ENCODE measurements at places on chromosomes 2 and 18.

DNA sequence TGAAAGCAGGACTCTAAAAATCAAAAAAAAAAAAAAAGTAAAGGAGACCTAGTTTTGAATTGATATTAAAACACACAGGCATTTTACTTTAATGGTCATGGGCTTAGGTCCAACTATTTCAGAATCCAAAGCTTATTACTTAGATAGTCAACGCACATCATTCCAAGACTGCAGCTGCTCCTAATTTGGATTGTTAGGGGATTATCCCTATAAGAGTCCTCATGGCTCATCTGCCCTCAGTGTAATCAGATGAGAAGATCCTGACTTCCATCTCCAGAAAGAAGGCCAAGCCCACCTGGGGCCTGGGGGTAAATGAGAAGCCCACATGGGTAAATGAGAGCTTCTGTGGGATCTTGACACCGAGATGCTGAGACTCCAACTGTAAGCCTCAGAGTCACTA, 424.2 kb downstream of the NRXN1 start:
- no peak for DNase-seq

DNA sequence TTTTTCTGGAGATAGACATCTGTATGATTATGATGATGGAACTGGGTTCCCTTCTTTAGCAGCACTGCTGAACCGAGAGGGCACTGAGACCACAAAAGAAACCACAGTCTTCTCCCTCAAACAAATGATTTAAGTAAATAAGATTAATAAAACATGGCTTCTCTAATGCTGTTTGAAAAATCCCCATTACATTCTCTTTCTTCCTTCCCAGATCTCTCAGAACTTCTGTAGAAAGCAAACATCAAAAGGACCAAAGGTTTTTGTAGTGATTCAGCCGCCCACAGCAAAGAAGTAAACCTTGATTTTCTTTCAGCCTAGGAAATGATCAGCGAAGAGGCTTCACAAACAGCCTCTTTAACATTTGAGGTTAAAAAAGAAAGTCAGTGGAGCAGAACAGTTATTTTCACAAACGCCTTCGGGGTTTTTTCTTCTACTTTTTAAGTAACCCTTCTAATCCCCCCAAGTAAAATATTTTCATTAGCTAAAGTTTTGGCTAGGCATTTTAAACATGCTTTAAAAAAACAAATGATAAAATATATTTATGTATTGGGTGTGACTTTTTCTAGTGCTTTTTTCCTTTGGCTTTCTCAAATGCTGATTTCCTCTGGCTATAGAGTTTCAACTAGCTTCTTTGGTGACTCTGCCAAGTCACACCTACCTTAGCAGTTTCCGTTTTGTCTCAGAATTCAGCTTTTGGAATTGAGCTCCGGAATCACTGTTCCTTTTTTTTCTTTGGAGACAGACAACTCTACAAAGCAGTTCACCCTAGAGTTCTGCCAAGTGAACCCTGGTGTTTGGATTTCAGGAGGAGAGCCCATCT, 89.6 kb downstream of the UPP2 start:
- DNase-seq = no peak

DNA sequence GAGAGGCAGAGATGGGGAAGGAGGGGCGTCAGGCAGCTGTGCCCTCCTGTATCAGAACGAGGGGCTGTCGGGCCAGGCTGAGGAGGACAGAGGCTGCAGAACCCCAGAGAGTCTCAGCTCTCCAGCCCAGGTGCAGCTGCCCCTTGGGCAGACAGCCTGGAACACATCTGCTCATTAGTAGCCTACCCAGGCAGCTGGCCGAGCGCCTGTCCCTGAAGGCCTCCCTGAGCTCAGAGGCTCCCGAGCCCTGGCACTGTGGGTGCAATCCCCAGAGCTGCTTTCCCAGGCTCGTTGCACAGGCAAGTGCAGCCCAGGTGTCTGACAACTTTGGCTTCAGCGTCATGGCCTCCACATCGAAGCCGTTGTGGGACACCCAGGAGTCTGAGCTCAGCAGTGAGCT, 13.1 kb upstream of the TMEM185B start:
- DNase-seq = no peak

DNA sequence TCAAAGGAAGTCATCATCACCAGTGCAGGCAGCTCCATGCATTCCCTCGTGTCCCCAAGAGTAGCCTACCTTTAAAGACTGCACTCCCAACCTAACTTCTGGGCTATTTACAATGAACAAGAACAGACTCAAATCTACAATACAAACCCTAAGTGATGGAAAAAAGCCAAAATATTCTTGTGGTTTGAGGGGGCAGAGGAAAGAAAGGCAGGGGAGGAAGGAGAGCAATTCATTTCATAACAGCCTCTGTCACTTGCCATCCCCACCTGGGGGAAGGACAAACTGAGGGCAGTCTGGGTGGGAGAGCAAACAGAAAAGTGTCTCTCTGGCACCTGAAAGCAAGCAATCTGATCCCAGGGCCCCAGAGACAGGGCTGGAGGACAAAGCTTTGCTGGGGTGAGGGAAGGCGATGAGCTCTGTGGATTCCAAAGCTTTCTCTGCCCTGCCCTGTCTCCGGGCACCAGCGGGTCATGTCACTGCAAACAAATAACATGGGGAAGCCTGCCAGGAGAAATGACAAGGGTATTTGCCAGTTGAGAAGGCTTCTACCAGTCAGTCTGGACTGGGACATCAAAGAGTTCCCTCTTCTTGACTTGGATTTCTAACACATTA, 528.0 kb upstream of the TNP1 start:
- DNase-seq = no peak

- no peak for DNase-seq
Measured at GRCh38 chr2:77086478-77086877, 435.7 kb downstream of the LRRTM4 start.

- DNase-seq = no peak
Measured at GRCh38 chr2:8149985-8150539, 531.8 kb upstream of the ID2 start.

GRCh38 chr2:164574931-164575330, 46.4 kb downstream of the GRB14 start:
- no peak for DNase-seq

DNA sequence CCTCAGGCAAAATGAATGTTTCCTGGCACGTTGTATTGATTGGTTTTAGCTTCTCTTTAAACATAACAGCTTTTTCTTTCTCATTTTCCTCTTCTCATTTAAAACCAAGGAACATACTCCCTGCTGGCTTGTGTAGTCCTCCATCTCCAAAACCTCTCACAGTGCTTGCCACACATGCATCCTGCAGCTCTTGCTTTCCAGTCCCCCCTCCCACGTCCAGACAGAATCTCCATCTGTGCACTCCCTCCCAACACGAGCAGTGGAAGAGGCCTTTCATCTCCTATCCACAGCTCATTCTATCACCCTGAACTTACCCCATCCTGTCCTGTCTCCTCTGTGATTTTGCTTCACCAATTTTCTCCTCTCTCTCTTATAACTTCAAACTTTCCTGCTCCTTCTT, 99.6 kb upstream of the THSD7B start:
- no peak for DNase-seq

- no peak for DNase-seq
Measured at GRCh38 chr18:63311118-63312018, 8.2 kb downstream of the BCL2 start.

GRCh38 chr2:168796090-168796577, 6.3 kb upstream of the NOSTRIN start:
- no peak for DNase-seq

DNA sequence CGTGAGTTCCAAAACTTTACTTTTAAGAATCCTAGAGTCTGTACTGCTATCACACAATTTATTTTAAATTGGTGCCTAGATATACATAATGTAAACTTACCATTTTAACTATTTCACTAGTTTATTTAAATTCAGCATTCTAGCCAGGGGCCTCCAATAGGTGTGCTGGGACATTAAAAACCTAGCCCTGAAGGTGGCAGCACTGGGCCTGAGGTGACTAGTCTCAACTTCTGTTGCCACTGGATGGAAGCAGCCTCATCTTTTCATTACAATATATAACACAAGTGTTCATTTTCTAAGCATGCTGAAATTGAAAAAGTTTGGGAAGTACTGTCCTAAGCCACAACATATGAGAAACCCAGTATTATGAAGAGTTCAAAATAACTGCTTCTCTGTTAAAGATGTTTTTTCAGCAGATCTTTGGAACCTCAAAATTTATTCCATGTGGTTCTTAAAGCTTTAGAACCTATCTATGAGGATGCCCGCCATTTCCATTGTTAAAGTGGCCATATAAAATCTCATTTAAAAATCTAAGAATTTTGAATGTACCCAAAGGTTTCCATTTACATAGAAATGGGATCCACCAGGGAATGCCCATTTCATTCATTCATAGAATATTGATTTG, 2.9 kb upstream of the RBBP8 start:
- DNase-seq = peak; percentile 43

DNA sequence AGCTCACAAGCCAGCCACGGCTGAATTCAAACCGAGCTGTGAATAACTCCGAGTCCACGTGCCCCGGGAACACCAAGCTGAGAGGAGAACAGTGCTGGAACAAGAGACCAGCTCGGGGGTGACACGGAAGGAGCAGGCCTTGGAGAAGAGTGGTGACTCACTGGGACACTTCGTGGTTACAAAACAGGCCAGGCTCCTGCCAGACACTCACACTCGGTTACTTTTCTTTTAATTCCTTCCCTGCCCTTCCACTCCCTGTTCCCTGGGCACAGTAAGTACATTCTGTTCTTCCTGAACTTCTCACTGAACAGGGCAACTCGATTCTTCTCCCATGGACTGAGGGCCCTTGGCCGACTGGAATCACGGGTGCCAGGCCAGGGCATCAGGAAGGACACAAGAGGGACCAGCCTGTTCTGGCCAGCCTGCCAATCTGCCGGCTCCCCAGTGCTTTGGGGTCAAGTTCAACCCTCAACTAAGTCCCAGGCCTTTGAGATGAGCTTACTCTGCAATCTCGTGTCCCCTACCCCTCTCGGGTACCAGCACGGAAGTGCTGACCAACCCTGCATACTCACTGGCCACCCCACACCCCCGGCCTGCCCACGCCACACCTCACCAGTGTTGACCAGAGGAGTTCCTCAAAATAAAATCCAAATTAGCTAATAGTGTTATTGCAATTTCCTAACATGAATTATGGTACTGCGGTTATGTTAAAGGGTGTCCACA, 87.5 kb downstream of the TFCP2L1 start:
- DNase-seq = no peak

GRCh38 chr2:25280051-25280687, 61.6 kb downstream of the DNMT3A start:
- no peak for DNase-seq

DNA sequence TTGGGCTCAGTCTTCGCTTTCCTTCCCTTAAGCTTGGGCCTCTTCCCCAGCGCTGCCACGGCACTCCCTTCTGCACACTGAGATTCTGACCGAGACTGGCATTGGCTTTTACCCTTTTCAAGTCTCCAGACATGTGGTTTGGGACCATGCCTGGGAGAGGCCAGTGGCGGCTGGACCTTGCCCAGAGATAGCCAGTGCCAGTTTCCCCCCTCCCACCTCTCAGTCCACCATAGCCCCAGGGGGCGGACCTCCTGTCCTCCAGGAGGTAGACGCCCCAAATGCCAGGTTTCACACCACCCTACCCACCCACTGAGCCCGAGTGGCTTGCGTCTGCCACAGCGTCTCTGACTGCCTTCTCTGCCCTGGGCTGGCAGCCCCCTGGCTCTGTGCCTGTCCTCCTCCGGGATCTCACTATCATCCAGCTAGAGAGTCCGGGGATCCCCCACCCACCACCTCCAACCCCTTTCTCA, 47.7 kb downstream of the INPP5D start:
- DNase-seq = no peak

DNA sequence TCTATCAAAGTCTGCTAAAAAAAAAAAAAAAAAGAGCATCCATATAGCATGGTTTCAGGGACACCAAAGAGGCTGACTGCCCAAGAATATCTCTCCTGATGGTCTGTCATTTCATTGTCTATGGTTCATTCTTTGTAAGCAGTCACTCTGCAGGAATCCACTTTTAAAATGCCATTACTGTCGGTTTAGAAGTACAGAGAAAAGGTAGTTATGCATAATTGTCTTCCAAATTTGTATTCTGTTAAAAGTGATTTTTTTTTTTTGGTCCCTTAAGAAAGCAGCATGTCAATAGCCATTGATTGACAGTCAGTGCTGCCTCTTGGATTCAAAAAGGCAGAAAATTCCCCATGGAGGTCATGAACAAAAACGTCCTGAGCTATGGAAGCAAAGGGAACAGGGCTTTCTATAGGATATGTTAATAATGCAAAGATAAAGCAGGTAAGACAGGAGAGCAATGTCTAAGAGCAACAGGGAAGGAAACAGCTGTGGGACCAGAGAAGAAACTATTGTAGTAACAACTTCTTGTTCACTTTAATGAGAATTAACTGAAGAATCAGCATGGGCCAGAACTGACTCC, 245.8 kb downstream of the TMX3 start:
- no peak for DNase-seq

- no peak for DNase-seq
Measured at GRCh38 chr2:227370791-227371312, 8.3 kb downstream of the TM4SF20 start.

- DNase-seq = no peak
Measured at GRCh38 chr18:10378688-10379420, 75.6 kb upstream of the APCDD1 start.

GRCh38 chr18:33717339-33717738, 139.3 kb downstream of the ASXL3 start:
- DNase-seq = no peak

Measured in stimulated activated CD8-positive, alpha-beta memory T cell treated with anti-CD3 and anti-CD28 coated beads, Interleukin-7, amount 100 ng/mL, for 1 hour (primary cell).